ENCODE measurements at places on chromosomes 5 and 9.

- no peak for DNase-seq
Observed at GRCh38 chr5:154107756-154108155, 69.0 kb downstream of the MFAP3 start.

GRCh38 chr9:93594041-93594756 lies 17.8 kb downstream of the PHF2 start:
- DNase-seq = no peak

DNA sequence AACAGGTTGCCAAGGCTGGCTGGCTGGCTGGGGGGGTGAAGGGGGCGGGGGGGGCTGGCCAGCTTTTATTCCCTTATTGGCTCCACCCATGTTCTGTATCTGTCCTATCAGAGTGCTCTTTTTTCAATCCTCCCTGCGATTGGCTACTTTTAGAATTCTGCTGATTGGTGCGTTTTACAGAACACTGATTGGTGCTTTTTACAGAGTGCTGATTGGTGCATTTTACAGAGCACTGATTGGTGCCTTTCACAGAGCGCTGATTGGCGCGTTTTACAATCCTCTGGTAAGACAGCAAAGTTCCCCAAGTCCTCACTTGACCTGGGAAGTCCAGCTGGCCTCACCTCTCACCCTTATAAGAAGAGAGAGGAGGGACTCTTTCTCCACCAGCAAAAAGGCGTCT lies 175.9 kb downstream of the ERCC6L2 start:
- no peak for DNase-seq

GRCh38 chr9:131076347-131077195 lies 19.8 kb upstream of the AIF1L start:
- no peak for DNase-seq

GRCh38 chr5:93607367-93608258 lies 24.6 kb downstream of the NR2F1 start:
- DNase-seq = peak; percentile 53

GRCh38 chr9:96100385-96101300 lies 201.3 kb downstream of the HSD17B3 start:
- peak; percentile 7 for DNase-seq

DNA sequence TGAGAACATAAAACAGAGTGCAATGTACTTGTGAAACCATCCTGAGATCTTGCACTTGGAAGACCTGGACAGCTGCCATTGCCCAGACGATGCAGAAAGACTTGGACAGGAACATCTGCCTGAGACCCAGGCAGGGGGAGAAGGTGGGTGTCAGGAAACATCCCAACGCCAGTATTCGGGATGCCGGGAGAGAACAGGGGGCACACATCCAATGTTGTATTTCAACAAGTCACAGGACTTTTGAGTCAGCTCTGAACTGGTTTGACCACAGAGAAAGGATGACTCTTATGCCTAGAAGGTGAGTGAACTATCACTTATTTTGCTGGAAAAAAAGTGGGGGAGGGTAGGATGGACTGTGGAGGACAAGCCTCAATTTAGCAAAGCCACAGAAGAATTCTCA lies 124.6 kb downstream of the ROR2 start:
- no peak for DNase-seq

DNA sequence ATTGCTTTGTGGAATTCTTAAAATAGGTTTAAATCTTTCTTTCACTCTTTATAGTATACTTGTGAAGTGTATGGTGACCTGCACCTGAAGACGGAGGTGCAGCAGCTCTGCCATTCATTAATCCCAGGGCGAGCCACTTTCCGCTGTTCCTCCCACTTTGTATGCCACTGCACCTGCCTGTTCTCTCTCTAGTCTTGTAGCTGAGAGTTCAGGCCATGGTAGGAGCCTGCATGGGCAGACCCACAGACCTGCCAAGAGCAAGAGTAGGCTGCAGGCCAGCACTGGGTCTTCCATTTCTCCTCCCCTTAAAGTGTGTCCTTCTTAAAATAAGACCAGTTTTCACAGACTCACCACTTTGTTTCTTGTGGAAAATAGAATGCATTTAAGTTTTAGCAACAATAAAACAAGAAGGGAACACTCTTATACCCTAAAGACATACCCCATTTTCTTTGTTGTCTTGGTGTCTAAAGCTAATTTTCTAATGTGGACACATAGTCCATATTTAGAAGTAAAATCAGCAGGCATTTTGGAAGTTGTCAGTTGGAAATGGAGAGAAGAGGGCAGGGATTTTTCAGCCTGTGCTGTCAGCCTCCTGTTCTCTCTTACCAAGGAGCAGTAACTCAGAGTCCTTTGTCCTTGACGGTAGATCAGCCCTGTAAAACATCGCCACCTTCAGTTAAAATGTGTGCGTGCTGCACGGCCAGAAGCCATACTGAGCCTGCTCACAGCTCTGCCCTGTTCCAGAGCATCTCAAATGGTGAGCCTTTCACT lies 103.2 kb downstream of the SNCAIP start:
- peak; percentile 40 for DNase-seq

DNA sequence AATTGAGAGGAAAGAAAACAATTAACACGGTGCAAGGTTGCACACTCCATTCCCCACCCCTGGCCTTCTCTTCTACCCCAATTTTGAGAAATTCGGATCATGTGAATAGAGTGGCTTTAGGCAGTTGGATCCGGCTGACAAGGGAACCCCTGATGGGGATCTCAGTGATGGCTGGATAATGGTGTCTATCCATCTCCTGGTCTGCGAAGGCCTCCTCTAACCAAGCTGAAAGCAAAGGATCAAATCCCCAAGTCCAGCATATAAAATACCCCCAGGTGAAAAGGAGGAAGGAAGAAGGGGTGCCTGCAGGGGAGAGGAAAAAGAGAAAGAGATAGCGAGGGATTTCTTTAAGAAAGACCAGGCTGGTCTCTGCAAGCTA lies 16.0 kb downstream of the NR2F1 start:
- DNase-seq = no peak

All from NCI-H2081 (cell line).